Neural crest cell (in vitro differentiated cells): ENCODE measurements at places on chromosomes 4 and X. TPM values are rescaled to one million over a fixed set of nuclear protein-coding genes. Genes with fewer than 3 reads are reported as not detected.

Gene MXRA5
- 1.3 TPM in 2 replicates for total RNA-seq

DNA sequence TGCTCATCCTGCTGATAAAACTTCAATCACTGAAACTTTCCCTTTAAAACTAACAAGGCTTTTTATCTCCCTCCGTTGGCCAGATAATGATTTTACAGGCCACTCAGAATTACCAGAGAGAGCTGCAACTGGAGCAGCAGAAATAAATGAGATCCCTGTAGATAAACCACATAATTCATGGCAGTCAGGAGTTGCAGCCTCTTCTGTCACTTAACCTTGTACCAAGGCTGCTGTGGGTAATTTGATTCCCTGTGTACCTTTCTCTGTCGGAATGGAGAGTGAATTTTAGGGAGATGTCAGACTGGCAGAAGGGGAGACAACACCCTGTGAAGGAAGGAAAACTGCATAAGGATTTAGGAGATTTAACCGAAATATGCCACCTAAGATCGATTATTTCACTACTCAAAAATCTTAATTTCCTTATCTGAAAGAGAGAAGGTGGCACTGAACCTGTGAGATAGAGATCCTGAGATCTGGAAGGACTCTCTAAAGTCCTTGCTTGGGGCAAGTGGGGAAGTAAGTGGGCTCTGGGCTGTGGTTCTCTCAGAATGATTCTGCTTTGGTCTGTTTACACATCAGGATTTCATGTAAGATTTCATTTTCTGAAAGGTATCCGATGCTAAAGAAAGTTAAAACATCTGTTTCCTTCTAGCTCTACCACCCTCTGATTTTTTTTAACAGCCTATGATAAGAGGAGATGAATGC is 14.3 kb upstream of the TSPAN5 start:
- no peak for DNase-seq
- H3K27me3 ChIP-seq: peaks cover 6% of the 10 kb centered on the region
- no peaks in the 10 kb centered on the region for H3K4me1 ChIP-seq
- H3K27ac ChIP-seq: peak overlapping the region; percentile 52

DNA sequence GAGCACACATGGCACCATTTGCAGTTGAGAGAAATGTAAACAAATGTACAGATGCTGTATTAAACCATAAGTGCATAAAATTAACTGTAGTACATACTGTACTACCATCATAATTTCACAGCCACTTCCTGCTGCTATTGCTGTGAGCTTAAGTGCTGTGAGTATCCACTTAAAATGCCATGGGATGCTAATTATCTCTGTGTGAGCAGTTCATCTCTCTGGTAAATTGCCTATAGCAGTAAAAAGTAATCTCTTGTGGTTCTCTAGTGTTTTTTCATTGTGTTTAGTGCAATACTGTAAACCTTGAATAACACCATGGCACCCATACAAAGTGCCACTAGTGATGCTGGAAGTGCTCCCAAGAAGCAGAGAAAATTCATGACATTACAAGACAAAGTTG is 9.9 kb upstream of the SCOC start:
- no peaks in the 10 kb centered on the region for H3K4me1 ChIP-seq
- H3K4me3 ChIP-seq: no peak overlapping the region
- no peak overlapping the region for H3K27ac ChIP-seq
- DNase-seq: no peak
- peaks cover 2% of the 10 kb centered on the region for H3K27me3 ChIP-seq

- no peak overlapping the region for H3K27ac ChIP-seq
- DNase-seq: no peak
- peaks cover 11% of the 10 kb centered on the region for H3K36me3 ChIP-seq
- H3K4me1 ChIP-seq: no peaks in the 10 kb centered on the region
- no peak overlapping the region for H3K4me3 ChIP-seq
Observed at GRCh38 chrX:13699183-13699826, 10.4 kb downstream of the RAB9A start.
